ENCODE measurements at places on chromosomes 16 and 17.

DNA sequence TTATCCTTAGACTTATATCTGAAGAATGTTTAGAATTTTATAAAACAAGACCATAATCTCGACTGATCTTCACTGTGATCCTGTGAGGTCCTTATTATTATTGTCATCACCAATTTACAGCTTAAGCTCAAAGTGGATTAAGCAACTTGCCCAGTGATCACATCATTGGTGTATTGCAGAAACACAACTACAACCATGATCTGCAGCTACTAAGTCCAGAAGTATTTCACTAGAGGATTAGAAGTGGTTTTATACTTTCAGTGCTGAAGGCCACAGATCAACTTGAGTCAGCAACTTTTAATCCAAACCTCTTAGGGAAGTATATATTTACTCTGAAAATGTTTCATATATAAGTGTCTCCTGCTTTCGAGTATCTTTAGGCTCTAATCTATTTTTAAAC is 624.3 kb upstream of the SOX9 start:
- no peak for DNase-seq

- DNase-seq: peak; percentile 78
Measured at GRCh38 chr17:8289103-8289397, 580 bp downstream of the RANGRF start.

- no peak for DNase-seq
Measured at GRCh38 chr17:65749479-65749878, 188.0 kb upstream of the AXIN2 start.

DNA sequence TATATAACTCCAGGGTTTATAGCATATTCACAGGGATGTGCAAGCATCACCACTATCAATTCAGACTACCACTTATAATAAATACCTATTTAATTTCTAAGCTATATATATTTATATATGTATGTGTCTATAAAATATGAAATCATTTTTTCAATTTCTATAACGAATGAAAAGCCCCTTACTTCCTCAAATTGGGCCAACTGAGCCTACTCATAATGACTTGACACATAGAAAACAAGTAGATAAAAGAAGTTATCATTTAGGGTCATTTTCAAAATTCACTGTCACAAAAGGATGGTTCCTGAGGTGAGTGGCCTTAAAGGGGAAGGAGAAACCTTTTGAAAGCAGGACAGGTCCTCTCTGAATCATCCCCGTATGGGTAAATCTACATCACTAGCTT is 114.1 kb downstream of the ADCY9 start:
- DNase-seq: no peak

- DNase-seq: no peak
Measured at GRCh38 chr17:35189291-35189690, 4.9 kb downstream of the SLC35G3 start.
